ENCODE measurements at places on chromosomes 16 and 17. TPM values are rescaled to one million over a fixed set of nuclear protein-coding genes. Genes with fewer than 3 reads are reported as not detected.

- H3K4me1 ChIP-seq: peaks cover 17% of the 10 kb centered on the region
- H3K27ac ChIP-seq: no peak overlapping the region
These were observed 7.2 kb downstream of the EEF2K start for GRCh38 chr16:22213236-22213635.

GRCh38 chr16:57701759-57702371, 7.3 kb downstream of the DRC7 start:
- peaks cover 3% of the 10 kb centered on the region for H3K27me3 ChIP-seq
- no peak for DNase-seq
- no peak overlapping the region for H3K4me3 ChIP-seq
- H3K36me3 ChIP-seq: no peaks in the 10 kb centered on the region
- no peaks in the 10 kb centered on the region for H3K4me1 ChIP-seq

DNA sequence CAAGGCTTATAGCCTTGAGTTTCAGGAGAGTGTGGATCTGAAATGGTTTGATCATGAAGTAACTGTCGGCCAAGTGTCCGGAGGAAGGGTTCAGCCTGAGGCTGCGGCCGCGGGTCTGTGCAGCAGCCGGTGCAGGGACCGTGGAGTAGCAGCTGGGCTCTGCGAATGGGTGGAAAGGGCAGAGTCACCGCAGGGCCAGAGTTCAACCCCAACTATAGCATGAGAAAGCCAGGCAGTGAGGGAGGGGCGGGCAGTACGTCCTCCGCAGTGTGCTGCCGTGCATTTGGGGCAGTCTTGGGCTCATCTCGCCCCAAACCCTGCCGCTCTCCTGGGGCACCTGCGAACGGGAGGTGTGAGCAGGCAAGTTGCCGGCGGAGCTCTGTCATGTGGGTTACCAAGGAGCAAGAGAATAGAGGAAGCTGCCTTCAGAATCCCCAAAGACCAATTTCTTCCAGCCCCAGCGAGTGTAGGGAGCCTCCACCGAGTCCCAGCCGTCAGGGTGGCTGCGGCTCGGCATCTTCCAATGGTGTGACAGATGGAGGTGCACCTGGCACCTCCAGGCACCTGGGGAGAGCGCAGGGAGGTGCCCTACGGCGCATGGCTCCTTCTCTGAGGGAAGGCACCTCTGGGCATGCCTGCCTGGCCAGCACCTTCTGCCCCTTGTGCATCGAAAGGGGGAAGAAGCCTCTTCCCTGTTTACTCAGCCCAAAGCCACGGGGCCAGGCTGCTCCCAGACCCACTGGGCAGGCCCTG, 87.3 kb downstream of the RPA1 start:
- no peak overlapping the region for H3K27ac ChIP-seq
- no peak overlapping the region for H3K4me3 ChIP-seq
- DNase-seq: no peak
- peaks cover 28% of the 10 kb centered on the region for H3K27me3 ChIP-seq

The CHST4 gene
- total RNA-seq: not detected

DNA sequence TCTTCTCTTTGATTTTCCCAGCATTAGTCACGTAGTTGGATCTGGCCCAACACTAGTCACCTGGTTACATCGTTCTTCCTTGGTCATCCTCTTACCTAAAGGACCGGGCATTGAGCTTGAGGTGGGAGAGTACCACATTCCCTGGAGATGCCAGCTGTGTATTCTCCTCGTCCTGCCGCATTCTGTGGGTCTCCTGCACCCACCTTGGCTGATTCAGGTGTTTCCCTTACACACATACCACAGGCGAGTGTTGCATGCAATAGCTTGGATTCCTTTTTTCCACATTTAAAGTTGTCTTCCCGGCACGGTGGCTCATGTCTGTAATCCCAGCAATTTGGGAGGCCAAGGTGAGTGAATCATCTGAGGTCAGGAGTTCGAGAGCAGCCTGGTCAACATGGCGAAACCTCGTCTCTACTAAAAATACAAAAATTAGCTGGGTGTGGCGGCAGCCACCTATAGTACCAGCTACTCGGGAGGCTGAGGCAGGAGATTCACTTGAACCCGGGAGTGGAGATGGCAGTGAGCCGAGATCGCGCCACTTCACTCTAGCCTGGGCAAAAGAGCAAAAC, 21.6 kb upstream of the CLEC18C start:
- no peaks in the 10 kb centered on the region for H3K27me3 ChIP-seq
- H3K4me1 ChIP-seq: no peaks in the 10 kb centered on the region
- H3K27ac ChIP-seq: no peak overlapping the region
- DNase-seq: no peak
- peaks cover 15% of the 10 kb centered on the region for H3K36me3 ChIP-seq
- no peak overlapping the region for H3K4me3 ChIP-seq

The CMTM2 gene
- not detected for total RNA-seq

The TNP2 gene
- not detected for total RNA-seq

The RDM1 gene
- not detected for total RNA-seq

GRCh38 chr16:46733319-46733830, 14.8 kb downstream of the MYLK3 start:
- H3K27me3 ChIP-seq: no peaks in the 10 kb centered on the region
- no peak overlapping the region for H3K4me3 ChIP-seq
- no peaks in the 10 kb centered on the region for H3K4me1 ChIP-seq
- H3K27ac ChIP-seq: no peak overlapping the region
- no peak for DNase-seq

All from astrocyte (in vitro differentiated cells and primary cell).